ENCODE measurements at places on chromosomes 4 and X. TPM values are rescaled to one million over a fixed set of nuclear protein-coding genes. Genes with fewer than 3 reads are reported as not detected.

Gene S100P
- total RNA-seq: not detected

Gene PCDH19
- 0.60 TPM for total RNA-seq

Gene MAGEH1
- 88.9 TPM for total RNA-seq

Gene IGSF1
- total RNA-seq: 5.3 TPM

Gene CORIN
- 118 TPM for total RNA-seq

Gene CFAP97
- 22.2 TPM for total RNA-seq

Gene MAGEE2
- total RNA-seq: not detected

Gene FOXR2
- total RNA-seq: not detected

- no peak for DNase-seq
Observed at GRCh38 chr4:102579794-102580462, 78.8 kb downstream of the NFKB1 start.

DNA sequence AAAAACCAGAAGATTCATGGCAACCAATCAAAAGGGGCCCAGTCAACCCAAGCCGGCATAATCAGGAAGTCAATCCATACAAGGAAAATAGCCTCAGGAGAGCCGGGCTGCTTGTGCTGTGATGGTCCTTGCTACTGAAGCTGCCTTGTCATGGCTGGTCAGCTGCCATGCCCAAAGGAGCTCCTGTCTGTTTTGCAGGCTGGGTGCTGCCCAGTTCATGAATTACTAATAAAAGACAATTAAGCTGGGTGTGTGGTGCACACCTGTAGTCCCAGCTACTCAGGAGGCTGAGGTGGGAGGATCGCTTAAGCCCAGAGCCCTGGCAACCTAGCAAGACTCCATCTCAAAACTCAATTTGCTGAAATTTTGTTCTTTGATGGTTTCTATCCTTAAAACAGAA is 16.0 kb upstream of the CTBP1 start:
- no peak for DNase-seq

DNA sequence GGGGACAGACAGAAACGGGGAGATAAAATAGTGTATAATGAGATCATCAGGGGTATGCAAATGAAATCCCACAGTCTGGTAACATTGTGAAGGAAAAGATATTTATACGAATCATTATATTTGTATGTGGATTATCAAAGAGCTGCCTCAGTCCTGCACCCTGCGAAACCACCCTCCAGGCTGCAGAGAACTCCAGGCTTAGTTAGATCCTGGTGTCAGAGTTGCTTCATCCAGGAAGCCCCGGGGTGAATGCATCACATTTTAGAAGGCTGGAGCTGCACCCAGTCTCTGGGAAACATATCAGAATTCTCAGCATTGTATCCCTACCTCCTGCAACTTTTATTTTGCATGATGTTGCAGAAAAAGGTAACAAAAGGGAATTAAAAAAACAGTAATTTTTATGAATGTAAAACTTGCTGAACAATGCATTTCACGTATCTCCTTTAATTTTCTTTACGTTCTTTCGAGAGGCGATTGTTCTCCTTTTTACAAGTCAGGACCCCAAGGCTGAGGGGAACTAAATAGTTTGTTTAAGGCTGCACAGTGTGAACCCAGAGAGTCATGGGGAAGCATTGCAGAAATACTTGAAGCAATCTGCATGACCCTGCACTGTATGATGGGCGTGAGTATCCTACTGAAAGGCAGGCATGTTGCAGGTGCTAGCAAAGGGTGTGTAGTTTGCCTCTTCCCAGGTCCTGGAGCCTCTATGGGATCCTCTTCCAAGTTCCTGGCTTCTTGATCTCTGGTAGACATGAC is 299.5 kb upstream of the CLNK start:
- no peak for DNase-seq

GRCh38 chr4:68451246-68452211 is 4.3 kb downstream of the TMPRSS11E start:
- DNase-seq: no peak

DNA sequence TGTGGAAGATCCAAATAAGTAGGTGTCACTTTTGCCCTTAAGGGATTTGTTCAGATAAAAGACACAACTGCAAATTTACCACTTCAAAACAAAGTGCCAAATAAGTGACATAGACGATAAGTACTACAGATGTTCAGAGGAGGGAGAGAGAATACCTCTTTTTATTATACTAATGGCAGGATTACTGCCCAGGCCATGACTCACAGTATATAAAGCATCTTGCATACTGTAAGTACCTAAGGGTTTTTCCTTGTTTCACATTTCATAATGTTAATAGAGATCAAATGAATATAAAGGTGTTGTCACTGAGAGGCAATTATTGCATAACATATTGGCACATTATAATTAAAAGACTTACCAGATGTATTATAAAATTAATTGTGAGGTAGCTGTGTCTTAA is 46.4 kb downstream of the PTPN13 start:
- DNase-seq: no peak

DNA sequence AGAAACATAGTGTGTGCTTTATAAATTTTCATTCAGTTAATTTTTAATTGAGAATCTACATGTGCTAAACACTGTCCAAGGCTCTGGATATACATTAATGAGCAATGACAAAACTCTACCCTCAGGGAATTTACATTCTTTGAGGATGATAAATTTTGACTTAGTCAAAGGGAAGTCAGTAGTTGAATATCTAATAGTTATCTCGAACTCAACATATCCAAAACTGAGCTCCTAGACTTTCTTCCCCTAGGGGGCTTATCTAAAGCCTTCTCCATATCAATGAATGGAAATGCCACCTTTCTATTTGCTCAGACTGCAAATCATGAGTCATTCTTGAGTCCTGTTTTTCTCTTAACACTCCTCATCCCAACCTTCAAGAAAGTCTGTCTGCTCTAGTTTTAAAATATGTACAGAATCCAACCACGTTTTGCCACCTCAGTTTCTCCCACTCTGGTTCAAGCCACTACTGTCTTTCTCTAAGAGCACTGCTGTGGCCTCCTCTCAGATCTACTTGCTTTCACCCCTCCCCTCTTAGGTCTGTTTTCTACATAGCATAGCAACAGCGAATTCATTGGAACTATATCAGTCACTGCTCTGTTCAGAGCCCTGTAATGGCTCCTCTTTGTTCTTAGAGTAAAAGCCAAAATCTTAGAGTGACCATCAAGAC is 9.5 kb downstream of the PARM1 start:
- DNase-seq: no peak

GRCh38 chr4:7800410-7800809 is 139.3 kb downstream of the AFAP1 start:
- DNase-seq: no peak

Measured in cardiac muscle cell (in vitro differentiated cells and primary cell).